ENCODE measurements at places on chromosomes 5 and 9.
A peak's percentile ranks its signal among the peaks of the same experiment; 100 is the strongest.

DNA sequence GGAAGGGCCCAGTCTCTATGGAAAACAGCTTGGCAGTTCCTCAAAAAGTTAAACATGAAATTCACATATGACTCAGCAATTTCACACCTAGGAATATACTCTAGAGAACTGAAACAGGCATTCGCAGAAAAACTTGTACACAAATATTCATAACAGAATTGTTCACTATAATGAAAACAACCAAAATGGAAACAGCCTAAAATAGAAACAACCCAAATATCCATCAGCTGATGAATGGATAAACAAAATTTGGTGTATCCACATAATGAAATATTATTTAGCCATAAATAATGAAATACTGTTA, 4.8 kb upstream of the GPR150 start:
- DNase-seq, result no peak

DNA sequence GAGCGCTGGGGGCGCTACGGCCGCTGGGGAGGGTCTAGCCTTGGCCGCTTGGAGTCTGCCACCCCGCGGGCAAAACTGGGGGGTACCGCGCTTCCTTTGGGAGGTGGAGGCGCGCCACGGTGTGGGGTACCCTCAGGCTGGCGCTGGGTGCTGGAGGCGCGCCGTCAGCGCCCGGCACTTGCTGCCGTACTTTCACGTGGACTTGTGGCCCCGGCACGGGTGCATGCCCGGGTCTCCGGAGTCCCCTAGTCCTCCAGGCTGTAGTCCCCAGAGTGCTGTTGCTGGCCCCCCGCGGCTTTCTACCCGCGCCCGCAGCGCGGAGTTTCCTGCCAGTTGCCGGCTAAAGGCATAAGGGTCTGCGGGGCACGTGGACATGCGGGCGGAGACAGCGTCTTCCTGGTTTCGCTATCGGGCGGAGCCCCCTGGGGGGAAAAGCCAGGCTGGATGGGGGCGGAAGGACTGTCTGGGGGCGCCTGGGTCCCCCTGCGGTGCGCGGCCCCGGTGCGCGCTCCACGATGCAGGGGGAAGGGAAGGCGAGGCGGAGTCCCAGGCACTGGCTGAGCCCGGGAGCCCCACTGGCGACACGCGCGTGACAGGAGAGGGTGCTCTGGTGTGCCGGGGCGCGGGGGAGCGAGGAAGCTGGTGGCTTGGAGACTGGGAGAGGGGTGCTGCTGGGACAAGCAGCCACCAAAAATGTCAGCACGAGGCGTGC, 666 bp downstream of the PPARGC1B start:
- peak; percentile 47 for DNase-seq

GRCh38 chr9:114094971-114095370, 4.1 kb downstream of the KIF12 start:
- DNase-seq, result no peak

DNA sequence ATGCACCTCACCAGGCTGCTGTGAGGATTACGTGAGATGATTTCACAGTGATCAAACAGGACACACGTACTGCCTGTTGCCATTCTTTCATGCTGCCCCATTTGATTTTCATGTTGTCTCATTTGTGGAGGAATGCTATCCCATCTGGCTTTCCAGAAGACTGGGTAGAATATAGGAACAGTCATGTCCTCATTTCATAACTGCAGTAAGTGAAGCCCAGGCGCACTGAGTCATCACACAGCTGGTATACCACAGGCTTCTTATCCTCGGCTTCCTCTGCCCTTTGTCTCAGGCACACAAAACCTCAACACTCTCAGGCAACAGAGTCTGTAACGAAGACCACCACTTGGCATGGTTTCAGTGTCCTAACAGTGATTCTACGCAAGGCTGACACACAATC, 62.3 kb downstream of the LHFPL2 start:
- DNase-seq, result no peak

- DNase-seq, result no peak
Measured at GRCh38 chr5:108266242-108266641, 115.7 kb downstream of the FBXL17 start.

DNA sequence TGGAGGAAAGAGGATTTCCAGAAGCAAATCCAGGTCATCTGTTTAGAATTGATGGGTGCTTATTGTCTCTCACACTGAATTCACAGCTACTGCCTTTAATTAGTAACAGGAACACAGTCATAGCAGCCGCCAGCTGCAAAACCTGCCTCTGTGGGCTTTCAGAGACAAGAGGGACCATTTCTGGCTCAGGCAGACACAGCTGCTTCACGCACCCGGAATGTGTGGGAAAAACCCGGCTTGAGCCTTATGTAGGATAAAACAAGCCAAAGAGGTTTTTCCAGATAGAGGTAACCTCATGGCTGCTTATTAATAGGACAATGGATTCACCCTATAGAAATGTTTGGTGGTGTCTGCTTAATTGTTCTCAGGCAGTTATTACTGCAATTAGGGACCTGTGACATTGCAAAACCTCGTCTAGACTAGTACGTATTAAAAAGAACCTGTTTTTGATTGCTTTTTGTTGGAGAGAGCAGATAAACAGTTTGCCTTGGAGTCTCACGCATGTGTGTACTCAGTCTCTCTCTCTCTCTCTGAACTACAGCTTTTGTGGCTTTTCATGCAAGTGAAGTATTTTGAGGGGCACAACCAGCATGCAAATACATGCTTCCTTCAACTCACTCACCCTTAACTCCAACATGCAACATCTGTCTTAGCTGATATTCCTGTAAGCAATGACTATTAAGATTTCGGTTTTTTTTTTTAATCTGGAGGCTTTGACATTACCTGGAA, 302.7 kb downstream of the PLK2 start:
- DNase-seq, result no peak

Measured in stimulated activated CD4-positive, alpha-beta T cell treated with anti-CD3 and anti-CD28 coated beads, Interleukin-1b, Interleukin-23, amount 100 ng/mL, for 24 hours (primary cell).